ENCODE measurements at places on chromosomes 3 and 15. TPM values are rescaled to one million over a fixed set of nuclear protein-coding genes. Genes with fewer than 3 reads are reported as not detected.

GRCh38 chr3:113247675-113248458, 36.5 kb downstream of the BOC start:
- no peak for DNase-seq
- no peak overlapping the region for H3K4me3 ChIP-seq
- H3K27ac ChIP-seq: no peak overlapping the region
- H3K36me3 ChIP-seq: peaks cover 30% of the 10 kb centered on the region
- H3K27me3 ChIP-seq: no peaks in the 10 kb centered on the region
- H3K4me1 ChIP-seq: peaks cover 7% of the 10 kb centered on the region

DNA sequence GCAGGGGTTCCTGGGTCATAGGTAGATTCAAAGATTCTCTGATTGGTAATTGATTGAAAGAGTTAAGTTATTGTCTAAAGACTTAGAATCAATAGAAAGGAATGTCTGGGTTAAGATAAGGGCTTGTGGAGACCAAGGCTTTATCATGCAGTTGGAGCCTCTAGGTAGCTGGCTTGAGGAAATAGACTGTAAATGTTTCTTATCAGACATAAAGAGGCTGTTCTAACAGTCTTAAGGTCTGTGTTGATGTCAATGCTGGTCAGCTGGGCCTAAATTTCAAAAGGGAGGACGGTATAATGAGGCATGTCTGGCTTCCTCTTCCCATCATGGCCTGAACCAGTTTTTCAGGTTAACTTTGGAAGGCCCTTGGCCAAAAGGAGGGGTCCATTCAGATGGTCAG, 48.9 kb downstream of the GASK1A start:
- H3K27me3 ChIP-seq: no peaks in the 10 kb centered on the region
- no peak overlapping the region for H3K4me3 ChIP-seq
- no peaks in the 10 kb centered on the region for H3K36me3 ChIP-seq
- peaks cover 46% of the 10 kb centered on the region for H3K4me1 ChIP-seq
- no peak overlapping the region for H3K27ac ChIP-seq

DNA sequence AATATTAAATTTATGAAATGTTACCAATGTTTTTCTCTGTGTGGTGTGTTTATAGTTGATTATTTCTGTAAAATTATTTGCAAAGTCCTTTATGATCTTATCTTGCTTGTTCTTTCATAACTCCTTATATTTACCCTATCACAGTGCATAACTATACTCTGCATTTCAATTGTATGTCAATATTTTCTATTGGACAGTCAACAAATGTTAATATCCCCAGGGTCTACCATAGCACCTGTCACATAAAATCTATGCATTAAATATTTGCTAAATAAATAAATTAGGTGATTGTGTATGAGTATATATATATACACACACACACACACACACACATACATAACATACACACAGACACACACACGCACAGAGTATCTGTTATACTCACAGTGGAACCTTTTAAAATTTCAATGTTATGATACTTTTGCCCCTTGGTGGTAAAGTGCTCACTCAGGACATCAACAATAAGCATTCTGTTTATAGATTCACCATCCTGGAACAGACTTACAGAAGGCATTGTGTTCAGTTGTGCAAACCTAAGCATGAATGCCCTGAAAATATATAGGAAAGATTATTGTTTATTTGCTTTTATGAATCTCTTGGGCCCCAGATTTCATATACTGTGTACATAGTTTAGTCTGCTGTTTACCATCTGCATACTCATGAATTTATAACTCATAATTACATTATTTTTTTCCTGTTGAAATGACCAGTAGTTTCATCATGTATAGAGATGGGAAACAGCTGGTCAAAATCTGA, 443.7 kb downstream of the EPHA6 start:
- no peak overlapping the region for H3K27ac ChIP-seq
- H3K27me3 ChIP-seq: no peaks in the 10 kb centered on the region
- no peaks in the 10 kb centered on the region for H3K36me3 ChIP-seq
- no peak overlapping the region for H3K4me3 ChIP-seq

GRCh38 chr3:139537795-139538621, 1.5 kb downstream of the RBP1 start:
- peak overlapping the region; percentile 88 for H3K27ac ChIP-seq
- no peaks in the 10 kb centered on the region for H3K36me3 ChIP-seq
- H3K4me3 ChIP-seq: no peak overlapping the region
- H3K4me1 ChIP-seq: peaks cover 62% of the 10 kb centered on the region
- DNase-seq: no peak

- no peak overlapping the region for H3K4me3 ChIP-seq
- H3K4me1 ChIP-seq: no peaks in the 10 kb centered on the region
- DNase-seq: no peak
- H3K27ac ChIP-seq: no peak overlapping the region
- H3K27me3 ChIP-seq: no peaks in the 10 kb centered on the region
Observed at GRCh38 chr3:143182866-143183664, 63.5 kb downstream of the CHST2 start.

DNA sequence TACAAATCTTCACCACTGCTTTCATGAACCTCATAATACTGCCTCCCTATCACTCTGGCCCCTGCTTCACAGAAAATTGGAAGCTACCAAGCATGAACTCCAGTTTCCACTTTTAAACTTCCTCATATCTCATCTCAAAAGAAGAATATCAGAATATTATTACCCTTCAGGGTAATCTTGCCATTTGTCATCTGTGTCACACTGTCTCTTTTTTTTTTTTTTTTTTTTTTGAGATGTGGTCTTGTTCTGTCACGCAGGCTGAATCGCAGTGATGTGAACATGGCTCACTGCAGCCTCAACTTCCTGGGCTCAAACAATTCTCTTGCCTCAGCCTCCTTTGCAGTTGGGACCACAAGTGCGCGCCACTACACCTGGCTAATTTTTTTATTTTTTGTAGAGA, 80.4 kb upstream of the TCF12 start:
- no peak overlapping the region for H3K4me3 ChIP-seq
- no peaks in the 10 kb centered on the region for H3K36me3 ChIP-seq
- no peak overlapping the region for H3K27ac ChIP-seq

DNA sequence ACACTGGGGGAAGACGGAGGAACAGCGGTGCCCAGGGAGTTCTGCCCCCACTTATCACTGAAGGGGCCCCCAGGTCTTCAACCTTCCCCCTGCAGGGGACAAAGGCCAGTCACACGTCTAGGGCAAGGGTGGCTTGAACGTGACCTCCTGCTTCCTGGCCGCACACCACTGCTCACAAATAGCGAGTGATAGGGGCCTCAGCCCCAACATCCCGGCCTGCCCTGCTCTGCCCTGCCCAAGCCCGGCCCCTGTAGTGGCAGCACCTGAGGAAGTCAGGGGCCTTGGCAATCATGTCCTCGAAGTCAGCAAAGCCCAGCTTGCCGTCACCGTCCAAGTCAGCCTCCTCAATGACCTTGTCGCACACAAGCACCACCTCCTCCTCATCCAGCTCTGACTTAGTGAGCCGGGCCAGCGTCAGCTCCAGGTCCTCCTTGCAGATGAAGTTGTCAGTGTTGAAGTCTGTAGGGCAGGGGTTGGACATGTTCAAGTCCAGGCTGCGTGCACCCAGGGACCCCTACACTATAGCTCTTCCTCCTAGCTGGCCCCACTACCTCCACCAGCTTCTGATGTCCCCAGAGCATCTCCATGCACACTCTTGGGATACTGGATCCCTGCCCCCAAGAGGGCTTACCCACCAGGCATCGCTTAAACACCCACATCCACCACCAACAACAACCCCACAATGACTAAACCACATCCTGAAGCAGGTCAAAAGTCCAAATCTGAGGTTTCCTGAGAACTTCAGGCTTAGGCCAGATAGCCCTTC, 13.3 kb downstream of the SH2D7 start:
- H3K4me3 ChIP-seq: no peak overlapping the region
- H3K36me3 ChIP-seq: no peaks in the 10 kb centered on the region
- H3K27ac ChIP-seq: no peak overlapping the region
- H3K27me3 ChIP-seq: no peaks in the 10 kb centered on the region

GRCh38 chr15:76105391-76105790, 45.6 kb downstream of the TMEM266 start:
- no peaks in the 10 kb centered on the region for H3K27me3 ChIP-seq
- H3K27ac ChIP-seq: no peak overlapping the region
- no peaks in the 10 kb centered on the region for H3K4me1 ChIP-seq

DNA sequence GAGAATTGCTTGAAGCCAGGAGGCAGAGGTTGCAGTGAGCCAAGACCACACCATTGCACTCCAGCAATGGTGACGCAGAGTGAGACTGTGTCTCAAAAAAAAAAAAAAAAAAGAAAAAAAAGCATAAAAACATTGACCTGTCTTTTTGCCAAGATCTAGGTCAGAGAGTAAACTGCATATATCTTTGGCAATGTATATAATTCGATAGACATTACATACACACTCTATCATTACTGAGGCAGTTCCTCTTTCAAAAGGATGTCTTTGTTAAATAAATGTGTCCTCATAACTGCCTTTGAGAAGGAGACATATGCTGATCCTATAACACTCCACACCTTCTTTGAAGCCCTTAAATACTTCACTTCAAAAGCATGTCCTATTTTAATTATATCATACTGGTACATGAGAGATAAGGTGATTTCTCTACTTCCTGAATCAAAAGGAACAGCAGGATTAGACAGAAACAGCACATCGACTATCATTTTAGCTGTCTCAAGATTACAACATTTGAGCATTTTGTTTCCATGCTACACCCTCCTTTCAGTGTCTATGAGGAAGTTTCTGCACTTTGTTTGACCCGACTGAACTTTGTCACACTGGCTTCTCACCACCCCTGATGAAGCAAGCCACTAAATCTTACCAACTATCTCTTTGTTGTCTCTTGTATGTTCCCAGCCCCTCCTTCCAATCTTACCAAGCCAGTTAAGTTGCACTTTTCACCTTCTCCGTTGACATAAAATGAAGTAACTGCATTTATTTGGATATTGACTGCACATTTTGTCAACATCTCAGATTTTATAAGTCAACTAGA, 335.8 kb downstream of the MECOM start:
- no peaks in the 10 kb centered on the region for H3K36me3 ChIP-seq
- no peaks in the 10 kb centered on the region for H3K27me3 ChIP-seq
- H3K4me3 ChIP-seq: no peak overlapping the region
- no peaks in the 10 kb centered on the region for H3K4me1 ChIP-seq
- DNase-seq: peak; percentile 54

DNA sequence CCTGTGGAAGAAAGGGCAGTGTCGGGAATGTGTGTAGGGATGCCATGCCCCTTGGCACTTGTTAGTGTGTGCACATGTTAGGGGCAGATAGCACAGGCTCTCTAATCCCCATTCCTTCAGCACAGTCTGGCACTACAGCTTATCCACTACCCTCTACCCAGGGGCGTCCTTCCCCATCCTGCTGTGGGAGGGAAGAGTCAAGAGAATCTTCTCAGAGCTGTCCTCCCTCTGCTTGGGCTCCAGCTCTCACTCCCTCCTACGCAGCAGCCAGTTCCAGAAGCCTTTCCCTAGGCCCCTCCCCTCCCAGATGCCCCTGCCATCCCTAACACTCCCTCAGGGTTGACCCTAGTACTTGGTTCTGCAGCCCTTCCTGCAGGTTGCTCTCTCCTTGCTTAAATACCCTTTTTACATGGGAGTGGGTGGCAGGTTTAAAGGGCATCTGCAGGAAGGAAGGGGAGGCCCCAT, 815 bp upstream of the GRM2 start:
- no peak for DNase-seq
- H3K4me1 ChIP-seq: peaks cover 12% of the 10 kb centered on the region
- peaks cover 15% of the 10 kb centered on the region for H3K27me3 ChIP-seq
- no peak overlapping the region for H3K4me3 ChIP-seq
- H3K27ac ChIP-seq: no peak overlapping the region
- H3K36me3 ChIP-seq: peaks cover 25% of the 10 kb centered on the region

- H3K27ac ChIP-seq: no peak overlapping the region
- H3K27me3 ChIP-seq: no peaks in the 10 kb centered on the region
- no peak for DNase-seq
- no peaks in the 10 kb centered on the region for H3K36me3 ChIP-seq
- no peak overlapping the region for H3K4me3 ChIP-seq
Observed at GRCh38 chr3:25655659-25656058, 9.0 kb downstream of the TOP2B start.

- no peak for DNase-seq
- H3K27ac ChIP-seq: no peak overlapping the region
- no peak overlapping the region for H3K4me3 ChIP-seq
- H3K27me3 ChIP-seq: no peaks in the 10 kb centered on the region
- H3K4me1 ChIP-seq: no peaks in the 10 kb centered on the region
- no peaks in the 10 kb centered on the region for H3K36me3 ChIP-seq
Observed at GRCh38 chr15:35455201-35455600, 90.8 kb downstream of the DPH6 start.

- peaks cover 28% of the 10 kb centered on the region for H3K27me3 ChIP-seq
- no peak overlapping the region for H3K4me3 ChIP-seq
- no peaks in the 10 kb centered on the region for H3K4me1 ChIP-seq
- no peaks in the 10 kb centered on the region for H3K36me3 ChIP-seq
Observed at GRCh38 chr3:127445581-127446343, 144.8 kb downstream of the TPRA1 start.

Gene GJD2
- not detected for total RNA-seq

Gene TBC1D5
- total RNA-seq: 38.8 TPM

Gene NLGN1
- 4.8 TPM for total RNA-seq

Gene CHL1
- 13.0 TPM for total RNA-seq
